ENCODE measurements at places on chromosomes 5 and 9.
A peak's percentile ranks its signal among the peaks of the same experiment; 100 is the strongest.

DNA sequence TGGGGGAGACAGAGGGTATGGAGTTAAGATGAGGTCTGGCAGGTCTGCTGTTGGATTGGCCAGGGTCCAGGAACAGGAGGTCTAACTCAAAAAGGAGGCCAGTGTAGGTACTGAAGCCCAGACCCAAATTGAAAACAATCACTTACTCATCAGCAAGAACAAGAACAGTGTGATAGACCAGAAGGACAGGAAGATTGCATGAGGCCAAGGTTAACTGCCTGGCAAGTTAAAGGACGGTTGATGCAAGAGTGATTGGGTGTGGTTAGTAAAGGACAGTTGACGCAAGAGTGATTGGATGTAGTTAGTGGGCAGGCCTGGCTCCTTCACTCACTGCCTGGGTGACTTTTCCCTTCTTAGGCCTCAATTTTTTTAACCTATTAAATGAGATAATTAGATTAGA lies 132.6 kb downstream of the PDZD2 start:
- no peak for DNase-seq

GRCh38 chr5:111755942-111756381 lies 1.0 kb downstream of the NREP start:
- DNase-seq = no peak

DNA sequence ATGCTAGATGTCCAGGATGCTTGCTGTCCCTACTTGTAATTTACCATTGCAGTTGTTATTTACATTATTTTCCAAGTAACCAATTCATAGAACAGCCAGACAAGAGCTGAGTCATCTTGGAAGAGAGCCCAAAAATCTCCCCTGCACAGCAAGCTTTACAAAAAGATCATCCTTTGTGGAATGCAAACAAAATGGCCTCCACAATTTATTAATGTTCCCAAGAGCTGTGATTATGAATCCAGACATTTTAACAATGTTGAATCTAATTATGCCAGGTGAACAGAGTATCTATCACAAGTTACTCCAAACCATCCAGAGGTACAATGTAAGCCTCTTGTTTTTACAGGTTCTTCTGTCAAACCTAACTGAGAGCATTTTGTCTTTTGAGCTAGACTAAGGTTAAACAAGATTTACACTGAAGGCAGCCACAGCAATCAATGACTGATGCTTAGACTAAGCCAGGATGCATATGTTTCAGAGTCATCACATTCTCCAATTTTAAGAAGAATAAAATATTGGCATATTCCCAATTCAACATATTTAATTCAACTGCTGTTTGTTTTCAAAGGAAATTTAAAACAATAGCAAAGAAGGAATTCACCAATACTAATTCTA lies 95.3 kb upstream of the SLC12A2 start:
- peak; percentile 16 for DNase-seq

- DNase-seq = no peak
Measured at GRCh38 chr5:81422671-81423070, 28.7 kb upstream of the ACOT12 start.

DNA sequence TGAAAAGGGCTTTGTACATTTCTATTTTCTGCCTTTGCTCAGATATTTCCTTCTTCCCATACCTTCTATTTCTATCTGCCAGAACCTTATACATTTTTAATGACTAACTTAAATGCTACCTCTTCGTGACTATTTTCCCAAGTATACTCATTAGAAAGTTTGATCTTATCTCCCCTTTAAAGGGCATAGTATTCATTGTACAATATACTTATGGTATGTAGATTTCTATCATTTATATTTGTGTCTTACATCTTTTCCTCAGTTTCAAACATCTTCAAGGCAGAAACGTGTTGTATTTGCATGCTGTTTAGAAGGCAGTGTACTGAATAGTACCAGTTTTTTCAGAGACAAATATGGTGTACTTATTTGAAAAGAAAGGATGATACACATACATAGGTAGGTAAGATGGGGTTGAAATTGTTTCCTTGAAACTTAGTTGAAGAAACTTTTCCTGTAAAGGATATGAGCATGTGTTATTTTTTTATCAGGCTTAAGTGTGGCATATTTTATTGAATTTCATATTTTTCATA lies 518.1 kb upstream of the NUDT12 start:
- no peak for DNase-seq

- DNase-seq = peak; percentile 93
Measured at GRCh38 chr9:124309667-124310084, 51.9 kb downstream of the NEK6 start.

DNA sequence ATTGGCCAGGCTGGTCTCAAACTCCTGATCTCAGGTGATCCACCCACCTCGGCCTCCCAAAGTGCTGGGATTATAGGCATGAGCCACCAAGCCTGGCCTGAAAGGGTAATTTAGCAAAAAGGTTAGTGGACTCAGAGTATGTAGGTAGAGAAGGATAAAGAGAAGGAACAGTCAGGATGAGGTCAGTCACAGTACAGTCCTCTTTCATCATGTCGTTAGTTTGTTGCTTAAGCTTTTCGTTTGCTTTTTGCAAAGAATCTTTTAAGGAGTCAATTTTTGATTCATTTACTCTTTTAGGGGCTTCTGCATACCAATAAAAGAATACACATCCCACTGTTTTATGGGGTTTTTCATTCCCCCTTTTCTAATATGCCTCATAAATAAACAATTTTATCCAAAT lies 17.8 kb upstream of the GBGT1 start:
- no peak for DNase-seq

GRCh38 chr5:168270476-168270875 lies 21.0 kb upstream of the WWC1 start:
- no peak for DNase-seq

DNA sequence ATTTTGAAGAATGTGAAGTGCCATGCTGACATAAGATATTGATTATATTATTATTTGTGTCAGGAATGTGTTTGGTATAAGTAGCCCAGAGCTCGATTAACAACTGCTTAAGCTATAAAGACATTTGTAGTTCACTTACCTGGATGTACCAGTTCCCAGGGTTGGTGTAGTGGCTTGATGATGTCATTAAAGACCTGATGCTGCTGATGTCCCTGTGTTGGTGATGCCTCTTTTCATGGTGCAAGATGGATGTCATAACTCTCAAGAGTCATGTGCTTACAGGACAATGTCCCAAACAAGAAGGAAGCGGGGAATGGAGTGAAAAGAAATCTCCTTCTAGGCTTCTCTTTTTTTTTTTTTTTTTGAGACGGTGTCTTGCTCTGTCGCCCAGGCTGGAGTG lies 11.5 kb upstream of the GDNF start:
- DNase-seq = no peak

DNA sequence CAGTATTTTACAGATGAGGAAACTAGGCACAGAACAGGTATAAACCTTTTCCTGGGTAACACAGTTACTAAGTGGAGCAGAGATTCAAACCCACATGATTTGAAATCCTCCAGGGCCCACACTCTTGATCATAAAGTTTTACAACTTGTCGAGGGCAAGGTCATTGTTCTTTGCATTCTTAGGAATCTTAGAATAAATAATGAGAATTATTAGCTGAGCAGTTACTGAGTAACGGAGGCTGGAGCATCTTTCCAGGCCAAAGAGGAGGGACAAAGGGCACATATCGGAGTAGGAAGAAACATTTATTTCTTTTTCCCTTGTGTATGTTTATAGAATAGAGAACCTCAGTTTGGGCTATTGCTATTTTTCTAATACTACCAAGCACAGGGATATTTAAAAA lies 27.1 kb upstream of the F2R start:
- no peak for DNase-seq

- no peak for DNase-seq
Measured at GRCh38 chr5:117888688-117889087, 1099.7 kb downstream of the DTWD2 start.

All from SW 1271 (cell line).